ENCODE measurements at places on chromosomes 4 and X. TPM values are rescaled to one million over a fixed set of nuclear protein-coding genes. Genes with fewer than 3 reads are reported as not detected.

The TMPRSS11B gene
- total RNA-seq: not detected

The NPY2R gene
- 0.23 TPM for total RNA-seq

The LONRF3 gene
- total RNA-seq: 3.2 TPM

The PDHA2 gene
- not detected for total RNA-seq

The MGARP gene
- 0.12 TPM for total RNA-seq

The MAGED4B gene
- total RNA-seq: 35.8 TPM

The PNCK gene
- 6.5 TPM for total RNA-seq

The CFI gene
- total RNA-seq: 97.7 TPM

The MAGEB1 gene
- not detected for total RNA-seq

The SMIM43 gene
- 0.23 TPM for total RNA-seq

The DAPP1 gene
- total RNA-seq: 4.6 TPM

The ERAS gene
- not detected for total RNA-seq

The POLN gene
- 6.1 TPM for total RNA-seq

The SLITRK4 gene
- total RNA-seq: 12.3 TPM

The MAP9 gene
- total RNA-seq: 17.0 TPM

The ASB12 gene
- 5.5 TPM for total RNA-seq

Data from metanephros (tissue), 2 donors.